GOT3 (cell line): ENCODE measurements at places on chromosomes 4 and X.

- no peak for DNase-seq
These were observed 978.3 kb upstream of the TENM3 start for GRCh38 chr4:181264893-181265292.

DNA sequence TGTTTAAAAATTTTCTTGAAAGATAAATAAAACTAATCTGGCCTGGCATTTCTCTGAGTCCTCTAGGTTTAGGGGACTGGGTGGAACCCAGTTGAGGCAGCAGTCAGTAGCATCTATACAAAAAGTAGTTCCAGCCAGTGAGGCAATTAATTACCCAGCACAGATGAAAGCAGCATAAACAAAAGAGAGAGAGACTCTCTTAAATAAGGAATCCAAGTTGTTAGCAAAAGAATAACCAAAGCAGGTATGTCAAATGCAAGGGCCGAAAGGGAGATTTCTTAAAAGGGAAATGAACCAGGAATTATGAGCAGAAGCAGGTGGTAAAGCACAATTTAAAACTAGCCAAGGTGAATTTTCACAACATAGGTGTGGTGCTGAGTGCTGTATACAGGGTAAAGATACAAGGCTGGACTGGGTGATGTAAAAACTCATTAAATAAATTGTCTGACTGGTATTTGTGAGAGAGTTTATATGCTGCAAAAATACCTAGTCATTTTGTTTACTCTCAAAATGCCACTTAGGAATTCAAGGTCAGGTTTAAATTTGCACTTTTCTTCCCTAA lies 94.6 kb upstream of the GALNT7 start:
- no peak for DNase-seq

- DNase-seq: no peak
These were observed 3.3 kb upstream of the CPE start for GRCh38 chr4:165375465-165375864.

DNA sequence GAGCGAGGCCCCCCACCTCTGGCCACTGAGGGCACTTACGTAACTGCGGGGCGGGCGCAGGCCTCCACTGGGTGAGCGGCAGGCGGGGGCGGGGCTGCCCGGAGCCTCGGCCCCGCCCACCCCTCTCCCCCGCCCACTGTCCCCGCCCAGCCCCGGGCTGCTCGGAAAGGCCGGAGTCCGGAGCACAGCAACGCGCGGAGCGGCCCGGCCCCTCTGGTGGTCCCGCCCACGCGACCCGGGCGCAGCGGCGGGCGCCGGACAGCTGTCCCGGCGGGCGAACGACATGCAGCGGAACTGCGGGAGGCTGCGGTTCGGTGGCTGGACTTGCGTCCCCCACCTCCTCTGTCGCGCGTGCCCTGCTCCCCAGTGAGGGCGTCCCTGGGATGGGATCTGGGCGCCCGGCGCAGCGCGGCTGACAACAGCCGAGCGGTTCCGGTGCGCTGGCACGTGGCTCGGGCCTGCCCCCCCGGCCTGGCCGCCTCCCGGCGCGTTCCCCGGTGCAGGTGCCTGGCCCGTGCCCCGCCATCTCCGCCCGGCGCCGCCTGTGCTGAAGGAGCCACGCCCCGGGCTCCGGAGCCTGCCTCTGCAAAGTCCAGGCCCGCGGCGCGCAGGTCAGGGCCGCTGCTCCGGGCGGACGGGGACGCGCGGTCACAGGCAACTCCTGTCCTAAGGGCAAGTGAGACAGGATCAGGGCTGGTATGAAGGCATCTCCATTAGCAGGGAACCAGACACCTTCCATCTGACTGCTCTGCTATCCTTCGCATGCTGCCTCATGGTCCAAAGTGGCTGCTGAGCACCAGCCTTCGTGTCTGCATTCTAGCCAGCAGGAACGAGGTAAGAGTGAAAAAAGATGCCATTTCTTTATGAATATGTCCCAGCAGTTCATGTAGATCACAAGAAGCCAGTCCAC lies 21.8 kb upstream of the JAKMIP1 start:
- DNase-seq: no peak

- DNase-seq: no peak
These were observed 476.9 kb upstream of the FRG1 start for GRCh38 chr4:189463734-189464133.

DNA sequence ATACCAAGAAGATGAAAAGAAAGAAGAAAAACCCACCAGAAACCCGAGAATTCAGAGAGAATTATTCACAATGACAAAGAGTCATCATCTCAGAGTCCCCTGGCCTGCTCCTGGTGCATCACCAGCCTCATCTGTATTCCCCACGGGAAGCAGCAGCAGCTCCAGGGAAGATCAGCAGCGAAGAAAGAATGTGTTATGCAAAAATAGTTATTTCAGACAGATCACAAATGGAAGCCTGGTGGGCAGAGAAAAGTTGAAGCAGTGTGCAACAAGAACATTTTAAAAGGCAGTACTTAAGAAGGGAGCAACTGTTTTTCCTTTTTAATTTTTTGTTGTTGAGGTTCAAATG lies 189.2 kb downstream of the PPP3CA start:
- no peak for DNase-seq

DNA sequence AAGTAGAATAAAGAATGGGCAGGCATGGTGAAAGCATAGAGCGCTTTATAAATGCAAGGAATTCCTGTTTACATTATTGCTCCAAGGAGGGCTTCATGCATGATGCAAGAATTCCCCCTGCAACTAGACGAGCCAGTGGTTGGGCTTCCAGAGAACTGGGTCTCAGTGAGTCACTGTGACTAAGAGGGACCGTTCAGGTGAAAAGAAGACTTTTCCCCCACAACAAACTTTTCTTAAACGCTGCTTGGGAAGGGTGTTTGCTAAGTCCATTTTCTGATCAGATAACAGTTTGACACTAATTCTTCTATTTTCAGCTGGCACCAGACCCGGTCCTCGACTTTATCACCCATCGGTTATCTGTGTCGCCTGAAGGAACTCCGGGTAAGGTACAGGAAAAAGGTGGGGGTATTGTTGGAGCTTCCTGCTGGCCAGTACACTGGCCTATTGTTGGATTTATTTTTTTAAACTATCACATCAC lies 40.1 kb downstream of the LDB2 start:
- no peak for DNase-seq

DNA sequence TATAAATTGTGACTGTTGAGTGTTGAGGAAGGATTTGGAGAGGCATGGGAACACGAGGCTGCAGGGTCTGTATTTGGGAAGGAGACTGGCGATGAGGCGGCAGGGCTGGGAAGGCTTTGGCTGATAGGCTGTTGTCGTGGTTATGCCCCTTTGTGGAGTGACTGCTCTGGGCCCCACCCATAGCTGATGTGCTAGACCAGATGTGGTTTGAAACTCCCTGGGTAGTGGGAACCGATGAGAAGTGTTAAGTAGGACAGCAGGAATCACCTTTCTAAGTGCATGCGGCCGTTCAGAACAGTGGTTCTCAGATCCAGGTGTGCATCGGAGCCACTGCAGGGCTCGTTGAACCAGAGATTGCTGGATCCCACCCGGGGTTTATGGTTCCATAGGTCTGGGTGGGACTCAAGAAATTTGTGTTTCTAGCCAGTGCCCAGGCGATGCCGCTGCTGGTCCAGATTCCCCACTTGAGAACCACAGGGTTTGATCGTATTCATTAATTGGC lies 42.3 kb downstream of the TBC1D14 start:
- no peak for DNase-seq

GRCh38 chr4:168197926-168198325 lies 105.6 kb downstream of the ANXA10 start:
- no peak for DNase-seq

GRCh38 chr4:125891597-125892258 lies 577.0 kb downstream of the FAT4 start:
- DNase-seq: no peak

DNA sequence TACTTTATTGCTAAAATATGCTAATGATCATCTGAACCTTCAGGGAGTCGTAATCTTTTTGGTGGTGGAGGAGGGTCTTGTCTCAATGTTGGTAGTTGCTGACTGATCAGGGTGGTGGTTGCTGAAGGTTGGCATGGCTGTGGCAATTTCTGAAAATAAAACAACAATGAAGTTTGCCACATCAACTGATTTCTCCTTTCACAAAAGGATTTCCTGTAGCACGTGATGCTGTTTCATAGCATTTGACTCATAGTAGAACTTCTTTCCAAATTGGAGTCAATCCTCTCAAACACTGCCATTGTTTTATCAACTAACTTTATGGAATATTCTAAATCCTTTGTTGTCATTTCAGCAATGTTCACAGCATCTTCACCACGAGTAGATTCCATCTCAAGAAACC lies 19.3 kb downstream of the DDIT4L start:
- DNase-seq: no peak

DNA sequence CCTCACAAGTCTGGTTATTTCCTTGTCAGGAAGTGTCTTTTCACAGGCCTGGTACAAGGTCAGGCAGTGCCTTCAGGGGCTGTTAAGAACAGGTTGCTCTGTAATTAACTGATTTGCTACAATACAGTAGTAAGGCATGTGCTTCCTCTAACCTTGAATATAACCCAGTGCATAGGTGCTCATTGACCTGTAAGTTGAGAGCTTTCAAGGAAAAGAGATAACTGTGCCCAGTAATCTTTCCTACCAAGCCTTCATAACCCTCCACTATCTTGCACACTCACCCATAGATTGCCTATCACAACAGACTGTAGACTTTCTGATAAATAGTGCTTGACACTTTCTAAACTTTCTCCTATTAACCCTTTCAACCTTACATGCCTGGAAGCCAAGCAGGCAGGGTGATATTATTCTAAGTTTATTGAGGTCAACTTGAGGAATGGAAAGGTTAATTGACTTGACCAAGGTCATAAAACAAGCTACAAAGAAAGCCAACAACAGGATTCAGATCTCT lies 148.1 kb downstream of the PPARGC1A start:
- no peak for DNase-seq
